ENCODE measurements at places on chromosomes 7 and 10. TPM values are rescaled to one million over a fixed set of nuclear protein-coding genes. Genes with fewer than 3 reads are reported as not detected.
A peak's percentile ranks its signal among the peaks of the same experiment; 100 is the strongest.

SLC13A1 gene
- total RNA-seq: not detected

DNA sequence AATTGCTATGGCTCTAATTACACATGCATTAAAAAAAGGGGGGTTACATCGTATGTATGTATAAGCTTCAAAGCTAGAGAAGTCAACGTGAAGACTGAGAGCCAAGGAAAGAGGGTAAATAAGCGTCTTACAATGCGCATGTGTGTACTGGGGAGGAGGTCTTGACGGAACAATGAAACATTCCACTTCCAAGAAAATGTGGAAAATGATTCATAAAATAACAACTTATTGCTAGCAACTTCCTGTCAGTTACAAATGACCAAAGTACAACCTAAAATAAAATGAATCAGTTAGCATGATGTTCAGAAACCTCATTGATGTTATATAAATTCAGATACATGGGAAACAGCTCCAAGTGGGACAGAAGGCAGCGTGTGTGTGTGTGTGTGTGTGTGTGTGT, 104.1 kb upstream of the RHEB start:
- DNase-seq: peak; percentile 61

- no peak for DNase-seq
Measured at GRCh38 chr7:100582041-100582579, 3.8 kb downstream of the LRCH4 start.

DNA sequence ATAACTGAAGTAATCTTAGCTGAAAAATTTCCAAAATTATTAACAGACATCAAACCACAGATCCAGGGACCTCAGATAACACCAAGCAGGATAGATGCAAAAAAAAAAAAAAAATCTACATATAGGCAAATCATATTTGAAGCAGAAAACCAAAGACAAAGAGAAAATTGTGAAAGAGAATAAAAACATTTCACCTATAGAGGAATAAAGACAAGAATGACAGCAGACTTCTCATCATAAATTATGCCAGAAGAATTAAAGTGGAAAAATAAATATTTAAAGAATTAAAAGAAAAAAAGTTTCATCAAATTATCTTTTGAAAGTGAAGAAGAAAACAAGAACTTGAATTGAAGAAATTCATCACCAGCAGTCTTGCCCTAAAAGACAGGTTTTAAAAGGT, 467.5 kb downstream of the GPAM start:
- DNase-seq: no peak

GRCh38 chr7:101488826-101489572, 126.3 kb downstream of the COL26A1 start:
- no peak for DNase-seq

DNA sequence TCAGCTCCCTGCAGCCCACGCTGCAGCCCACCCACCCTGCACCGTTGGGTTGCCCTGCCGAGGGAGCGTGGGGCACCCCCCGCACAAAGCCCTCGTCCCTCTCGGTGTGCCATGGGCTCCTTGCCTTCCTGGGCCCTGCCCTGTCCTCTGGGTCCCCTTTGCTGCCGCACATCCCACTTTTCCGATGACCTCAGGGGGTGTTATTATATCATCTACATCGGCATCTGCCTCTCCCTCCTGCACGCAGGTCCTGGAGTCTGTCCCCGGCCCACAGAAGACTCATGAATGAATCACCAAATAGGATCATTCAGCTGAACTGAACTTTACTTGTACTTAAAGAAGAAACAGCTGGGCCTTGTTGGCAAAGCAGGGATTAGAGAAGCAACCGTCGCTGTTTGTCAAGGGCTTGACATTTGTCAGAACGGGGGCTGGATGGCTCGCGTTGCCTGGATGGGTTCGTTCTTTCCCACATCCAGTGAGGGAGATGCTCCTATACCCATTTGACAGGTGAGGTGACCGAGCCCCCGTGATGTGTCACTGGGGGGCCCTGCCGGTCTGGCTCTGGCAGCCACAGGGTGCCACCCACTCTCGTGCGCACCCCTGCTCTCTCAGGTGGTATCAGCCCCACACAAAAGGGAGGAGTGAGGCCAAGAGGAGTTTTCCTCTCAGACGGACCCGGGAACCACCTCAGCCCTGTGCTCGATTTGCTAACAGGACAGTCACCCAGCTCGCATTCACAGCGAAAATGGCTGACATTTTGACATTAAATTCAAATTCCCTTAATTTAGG, 58.6 kb upstream of the EBF3 start:
- peak; percentile 83 for DNase-seq

DNA sequence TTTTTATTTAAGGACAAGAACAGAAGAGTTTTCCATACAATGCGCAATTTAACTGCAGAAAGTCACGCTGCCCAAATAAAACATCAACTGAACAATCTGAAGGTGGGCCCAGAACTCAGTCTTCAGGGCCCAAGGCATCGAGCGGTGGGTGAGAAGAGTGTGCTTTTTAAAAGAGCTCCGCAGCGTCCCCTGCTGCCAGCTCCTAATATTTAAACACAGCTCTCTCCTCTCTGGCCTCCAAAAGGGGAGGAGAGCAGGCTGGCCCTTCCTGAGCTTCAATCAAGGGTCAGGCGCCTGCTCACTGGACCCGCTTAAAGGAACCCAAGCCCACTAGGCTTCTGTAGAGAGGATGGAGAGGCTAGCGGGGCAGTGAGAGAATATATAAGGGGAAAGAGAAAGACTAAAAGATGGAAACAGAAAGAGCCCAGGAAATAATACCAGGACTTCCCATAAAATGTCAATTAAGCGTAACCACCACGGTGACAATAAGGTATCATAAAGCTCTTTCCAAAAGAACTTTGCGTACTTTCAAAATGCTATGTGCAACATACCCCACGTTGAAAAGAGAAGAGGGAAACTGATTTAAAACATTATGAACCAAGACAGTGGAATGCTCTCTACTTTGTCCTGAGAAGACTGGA, 2.8 kb downstream of the FAM53B start:
- DNase-seq: peak; percentile 60

GRCh38 chr7:117538053-117538452, 58.2 kb downstream of the CFTR start:
- DNase-seq: no peak

- no peak for DNase-seq
Measured at GRCh38 chr7:106588422-106589197, 72.3 kb downstream of the CCDC71L start.

All from HT1080 (cell line).